ENCODE measurements at places on chromosomes 5 and 9. TPM values are rescaled to one million over a fixed set of nuclear protein-coding genes. Genes with fewer than 3 reads are reported as not detected.

MCIDAS gene
- not detected for total RNA-seq

ASPN gene
- not detected for total RNA-seq

VCP gene
- 297 TPM for total RNA-seq

SLC6A3 gene
- 22.4 TPM for total RNA-seq

GRCh38 chr5:99621772-99622681 is 693.2 kb upstream of the CHD1 start:
- no peak for DNase-seq
